ENCODE measurements at places on chromosomes 3 and 15.

GRCh38 chr3:119437691-119438258 is 25.6 kb downstream of the TMEM39A start:
- DNase-seq: no peak

DNA sequence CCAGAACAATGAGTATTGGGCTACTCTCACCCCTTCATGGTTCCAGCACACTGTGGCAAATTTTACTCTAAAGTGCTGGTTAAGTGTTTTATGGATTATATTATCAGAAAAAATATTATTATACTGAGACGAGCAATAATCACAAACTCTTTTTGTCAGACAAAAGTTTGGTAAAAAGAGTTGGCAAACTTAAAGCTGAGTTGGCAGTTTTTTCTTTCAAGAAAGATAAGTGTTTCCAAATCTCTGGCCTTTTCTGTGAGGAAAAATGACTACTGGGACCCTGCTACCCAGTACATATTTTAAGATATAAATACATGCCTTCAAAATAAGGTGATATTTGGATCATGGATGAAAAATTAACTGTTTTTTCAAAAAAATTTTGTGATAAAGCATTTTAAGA is 471.5 kb upstream of the IL12A start:
- no peak for DNase-seq

GRCh38 chr3:141052201-141053069 is 1.3 kb downstream of the SPSB4 start:
- no peak for DNase-seq

DNA sequence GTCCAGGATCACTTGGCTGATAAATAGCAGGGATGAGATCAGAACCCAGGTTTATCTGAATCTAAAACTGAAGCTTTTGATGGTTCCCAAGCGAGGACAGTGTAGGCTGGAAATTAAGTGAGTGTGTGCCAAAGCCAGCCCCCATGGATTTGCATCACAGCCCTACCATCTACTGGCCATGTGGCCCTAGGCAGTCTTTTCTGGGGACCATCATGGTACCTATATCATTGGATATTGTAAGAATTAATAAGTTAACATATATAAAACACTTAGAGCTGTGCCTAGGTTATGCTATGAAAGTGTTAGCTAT is 32.8 kb upstream of the SSR3 start:
- no peak for DNase-seq

DNA sequence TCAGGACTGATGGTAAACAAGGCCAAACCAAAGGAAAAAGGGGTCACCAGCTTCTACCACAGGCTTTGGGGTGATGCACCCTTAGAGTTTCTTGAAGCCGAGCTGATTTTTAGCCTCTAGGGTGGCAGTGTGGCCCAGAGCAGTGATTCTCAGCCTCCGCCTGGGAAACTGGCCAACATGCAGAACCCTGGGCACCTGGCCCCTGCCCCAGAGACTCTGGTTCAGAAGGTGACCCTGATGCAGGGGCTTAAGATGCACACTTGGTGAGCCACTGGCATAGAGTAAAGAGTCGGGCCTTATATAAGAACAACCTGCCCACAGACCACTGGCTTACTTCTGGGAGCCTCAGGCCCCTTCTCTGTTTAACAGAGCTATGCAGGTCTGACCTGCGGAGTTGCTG is 44.5 kb downstream of the SYNM start:
- no peak for DNase-seq

GRCh38 chr3:168157903-168158302 is 62.2 kb upstream of the GOLIM4 start:
- DNase-seq: no peak

DNA sequence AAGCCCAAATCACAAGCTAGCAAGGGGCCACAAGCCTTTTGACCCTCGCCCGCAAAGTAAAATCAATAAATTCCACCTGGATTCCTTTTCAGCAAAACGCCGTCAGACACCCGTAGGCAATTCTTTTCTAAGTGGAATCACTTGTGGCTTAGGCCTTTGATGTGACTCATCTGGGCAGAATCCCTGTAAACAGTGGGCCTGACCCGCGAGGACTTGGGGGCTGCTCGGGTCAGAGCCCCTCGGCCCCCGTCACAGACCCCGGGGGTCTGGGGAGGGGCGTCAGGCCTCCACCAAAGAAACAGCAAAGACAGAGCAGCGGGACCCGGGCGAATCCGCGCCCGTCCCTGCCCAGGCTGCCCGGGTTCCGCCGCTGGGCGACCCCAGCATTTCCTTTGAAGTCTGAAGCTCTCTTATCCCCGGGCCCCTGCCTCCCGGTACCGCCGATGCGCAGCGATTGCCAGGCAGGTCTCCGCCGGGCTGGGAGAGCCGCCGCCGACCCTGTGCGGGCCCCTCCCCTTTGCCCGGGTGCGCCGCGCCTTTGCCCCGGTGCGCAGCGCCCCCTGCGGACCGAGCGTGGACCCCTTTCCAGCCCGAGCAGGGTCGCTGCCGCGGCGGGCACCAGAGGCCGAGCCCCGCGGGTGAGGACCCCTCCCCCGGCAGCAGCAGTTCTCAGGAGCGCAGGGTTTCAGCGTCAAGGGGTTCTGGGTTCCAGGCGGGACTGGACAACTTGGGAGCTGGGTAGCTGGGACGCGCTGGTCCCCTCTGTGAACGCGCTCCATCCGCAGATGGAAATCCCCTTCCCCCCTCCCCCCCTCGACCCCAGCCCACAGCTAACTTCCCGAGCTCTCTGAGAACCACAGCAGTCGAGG is 178.3 kb downstream of the UACA start:
- DNase-seq: no peak

- no peak for DNase-seq
Measured at GRCh38 chr15:65583701-65584100, 27.2 kb downstream of the INTS14 start.

DNA sequence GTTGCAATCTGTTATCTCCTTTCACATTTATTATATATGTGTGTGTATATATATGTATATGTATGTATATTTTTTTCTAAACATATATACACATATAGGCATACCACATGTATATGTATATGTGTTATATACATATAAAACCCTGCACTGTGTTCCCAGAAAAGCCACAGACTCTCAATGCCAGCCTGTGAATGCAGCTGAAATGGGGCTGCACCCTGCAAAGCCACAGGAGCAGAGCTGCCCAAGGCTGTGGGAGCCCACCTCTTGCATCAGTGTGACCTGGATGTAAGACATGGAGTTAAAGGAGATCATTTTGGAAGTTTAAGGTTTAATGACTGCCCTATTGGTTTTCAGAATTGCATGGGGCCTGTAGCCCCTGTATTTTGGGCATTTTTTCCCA is 762.3 kb upstream of the ARPP21 start:
- DNase-seq: no peak

DNA sequence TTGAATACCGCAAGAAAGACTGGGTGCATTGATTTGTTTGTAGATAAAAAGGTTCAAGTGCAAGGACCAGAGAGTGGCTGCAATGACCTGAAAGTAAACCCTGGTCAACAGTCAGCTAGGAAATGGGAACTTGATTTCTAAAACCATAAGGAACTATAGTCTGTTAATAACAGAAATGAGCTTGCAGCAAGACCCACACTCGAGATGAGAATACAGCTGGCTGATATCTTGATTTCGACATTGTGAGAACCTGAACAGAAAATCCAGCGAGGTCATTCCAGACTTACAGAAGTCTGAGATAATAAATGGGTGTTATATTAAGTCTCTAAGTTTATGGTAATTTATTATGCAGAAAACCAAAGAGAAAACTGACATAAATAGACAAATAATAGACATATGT is 177.3 kb downstream of the NFKBIZ start:
- DNase-seq: no peak

- DNase-seq: no peak
Measured at GRCh38 chr3:178420033-178420432, 116.2 kb upstream of the KCNMB2 start.

DNA sequence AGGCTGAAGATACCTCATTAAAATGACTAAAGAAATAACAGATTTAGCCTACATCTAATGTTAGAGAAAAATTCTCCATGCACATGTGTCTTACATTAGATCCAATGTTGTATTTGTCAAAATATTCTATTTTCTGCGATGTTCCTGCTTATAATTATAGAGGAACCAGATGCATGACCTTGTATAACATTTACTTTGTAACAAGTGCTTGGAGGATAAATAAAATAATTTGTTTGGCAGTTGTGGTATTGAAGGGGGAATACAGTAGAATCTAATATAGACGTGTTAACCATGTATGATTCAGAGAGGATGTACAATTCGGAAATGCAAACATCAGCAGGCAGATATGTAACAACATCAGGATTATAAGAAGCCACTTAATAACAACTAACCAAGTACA is 922.2 kb downstream of the TUSC7 start:
- no peak for DNase-seq

DNA sequence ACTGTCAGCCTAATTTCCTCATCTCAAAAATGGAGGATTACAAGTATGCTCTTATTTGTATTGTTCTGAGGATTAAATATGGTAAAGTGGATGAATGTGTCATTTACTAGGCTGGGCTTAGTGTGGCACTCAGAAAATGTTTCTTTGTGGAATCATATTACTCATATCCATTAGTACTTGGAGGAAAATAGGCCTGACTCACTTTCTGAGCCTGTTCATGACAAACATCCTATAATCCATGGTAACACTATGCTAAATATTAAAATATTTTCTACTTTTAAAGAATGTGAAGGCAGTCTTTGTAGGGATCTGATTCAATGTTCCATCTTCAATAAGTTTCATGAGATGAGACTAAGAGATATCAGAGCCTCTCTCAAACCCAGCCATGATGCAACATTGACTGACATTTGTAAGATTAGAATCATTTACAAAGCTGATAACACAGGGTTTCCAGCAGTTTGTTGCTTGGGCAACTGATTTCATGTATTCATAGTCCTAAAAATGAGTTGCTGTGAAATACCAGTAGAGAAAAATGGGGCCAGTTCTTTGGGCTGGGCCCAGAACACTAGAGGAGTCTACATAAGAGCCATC is 1048.5 kb downstream of the NTRK3 start:
- no peak for DNase-seq

DNA sequence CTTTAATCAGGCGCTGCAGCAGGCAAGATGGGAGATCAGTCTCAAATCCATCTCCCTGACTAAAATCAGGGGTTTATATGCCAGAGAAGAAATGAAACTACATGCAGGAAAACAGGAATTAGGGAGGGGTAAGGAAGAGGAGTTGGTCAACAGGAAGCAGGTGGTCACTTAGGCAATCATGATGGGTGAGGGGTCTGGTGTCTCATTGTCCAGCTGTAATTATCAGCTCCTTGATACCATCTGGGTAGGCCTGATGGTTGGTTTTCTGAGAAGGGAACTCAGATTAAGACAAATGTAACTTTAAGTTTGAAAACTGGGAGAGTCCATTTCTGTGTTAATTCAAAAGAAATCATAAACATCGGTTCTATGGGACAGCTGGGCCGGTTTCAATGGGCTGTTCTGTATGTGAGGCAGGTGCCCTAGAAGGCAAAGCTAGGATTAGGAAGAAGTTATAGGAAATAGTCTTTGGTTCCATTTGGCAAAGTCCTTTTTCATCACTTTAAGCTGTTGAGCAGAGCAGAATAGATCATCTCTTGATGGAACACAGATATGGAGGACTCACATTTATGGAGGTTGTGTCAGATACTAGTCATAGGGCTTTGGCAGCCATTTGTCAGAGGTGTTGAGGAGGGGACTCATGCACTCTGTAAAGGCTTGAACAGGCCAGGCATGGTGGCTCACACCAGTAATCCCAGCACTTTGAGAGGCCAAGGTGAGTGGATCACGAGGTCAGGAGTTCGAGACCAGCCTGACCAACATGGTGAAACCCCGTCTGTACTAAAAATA is 149.4 kb downstream of the VGLL4 start:
- no peak for DNase-seq

- no peak for DNase-seq
Measured at GRCh38 chr3:115836944-115837343, 213.6 kb downstream of the GAP43 start.

DNA sequence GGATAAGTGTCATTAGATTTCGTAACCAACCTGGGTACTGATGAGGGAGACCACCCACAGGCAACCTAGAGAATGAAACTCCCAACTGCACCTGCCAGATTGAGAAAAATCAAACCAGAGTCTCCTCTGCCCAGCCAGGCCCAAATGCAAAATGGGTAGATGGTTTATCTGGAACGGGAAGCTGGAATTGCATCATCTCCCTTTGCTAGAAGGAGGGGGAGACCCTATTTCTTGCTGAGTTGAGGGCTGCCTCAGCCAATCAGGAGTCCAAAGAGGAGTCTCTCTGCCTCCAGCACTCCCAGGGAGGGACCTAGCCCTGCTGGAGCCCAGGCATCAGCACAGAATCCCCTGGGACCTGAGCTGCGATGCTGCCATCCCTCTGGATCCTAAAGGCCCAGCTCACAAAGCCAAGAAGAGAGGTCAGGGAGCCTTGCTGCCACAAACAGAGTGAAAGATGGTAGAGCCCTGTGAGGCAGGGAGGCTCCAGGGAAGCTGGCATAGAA is 8.1 kb downstream of the RMDN3 start:
- no peak for DNase-seq

DNA sequence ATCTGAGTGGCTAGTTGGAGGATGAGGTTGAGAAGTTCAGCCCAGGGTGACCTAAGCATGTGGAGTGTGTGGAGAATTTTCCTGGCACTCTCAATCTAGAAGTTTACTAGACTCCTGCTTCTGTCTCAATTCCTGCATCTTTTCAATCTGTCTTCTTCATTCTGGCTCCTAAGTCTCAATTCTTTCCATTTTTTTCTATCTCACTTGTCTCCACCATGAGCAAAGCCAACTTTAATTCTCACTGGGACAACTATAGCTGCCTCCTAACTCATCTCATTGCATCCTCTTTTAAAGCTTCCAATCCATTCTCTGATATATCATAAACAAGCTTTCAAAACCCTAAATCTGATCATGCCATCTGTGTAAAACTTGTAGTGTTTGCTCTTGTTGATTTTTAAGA is 569.3 kb downstream of the NAALADL2 start:
- DNase-seq: no peak

DNA sequence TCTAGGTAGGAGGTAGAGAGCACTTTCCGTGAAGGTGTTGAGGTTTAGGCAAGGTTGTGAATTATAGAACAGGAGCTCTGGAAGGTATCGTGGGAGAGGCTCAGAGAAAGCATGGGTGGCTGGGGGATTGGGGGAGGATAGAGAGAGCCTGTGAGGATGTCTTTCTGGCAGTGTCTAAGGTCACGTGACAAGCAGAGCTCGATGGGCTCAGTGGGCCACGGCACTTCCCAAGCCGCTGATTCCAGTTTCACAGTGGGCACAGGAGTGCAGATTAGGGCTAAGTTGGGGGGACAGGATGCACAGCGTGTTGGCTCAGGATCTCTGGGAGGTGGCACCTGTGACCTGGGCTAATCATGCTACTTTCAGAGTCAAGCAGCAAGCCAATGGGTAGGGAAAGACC is 52.0 kb downstream of the CEMIP start:
- DNase-seq: no peak

GRCh38 chr15:58583171-58583908 is 151.5 kb downstream of the LIPC start:
- DNase-seq: no peak

- no peak for DNase-seq
Measured at GRCh38 chr3:132623646-132624045, 26.6 kb downstream of the ACKR4 start.

GRCh38 chr3:83934192-83935021 is 1024.4 kb upstream of the CADM2 start:
- no peak for DNase-seq

GRCh38 chr15:45884755-45885445 is 250.1 kb downstream of the SQOR start:
- DNase-seq: no peak
